ENCODE measurements at places on chromosomes 7 and 10. TPM values are rescaled to one million over a fixed set of nuclear protein-coding genes. Genes with fewer than 3 reads are reported as not detected.

The DNAH11 gene
- total RNA-seq = 4.9 TPM

The TSPAN12 gene
- 3.5 TPM for total RNA-seq

The ASZ1 gene
- not detected for total RNA-seq

The CPA4 gene
- 0.99 TPM for total RNA-seq

The GFRA1 gene
- total RNA-seq = 5.0 TPM

The NME8 gene
- 1.0 TPM for total RNA-seq

The SPAG6 gene
- 0.24 TPM for total RNA-seq

The ITGB8 gene
- total RNA-seq = 2.3 TPM

The SUMF2 gene
- total RNA-seq = 91.7 TPM

The SEMA3A gene
- 1.0 TPM for total RNA-seq

The DKK1 gene
- 0.24 TPM for total RNA-seq

The RAMP3 gene
- 5.2 TPM for total RNA-seq

The SKAP2 gene
- total RNA-seq = 9.8 TPM

The ANKRD1 gene
- 2.0 TPM for total RNA-seq

The OSBPL3 gene
- total RNA-seq = 9.1 TPM

The SPDYE5 gene
- 0.05 TPM for total RNA-seq

The CYP3A7 gene
- total RNA-seq = 0.99 TPM

The NACAD gene
- total RNA-seq = 0.14 TPM

The CD36 gene
- total RNA-seq = 42.8 TPM

The ADRA2A gene
- 0.09 TPM for total RNA-seq

The ZNF853 gene
- total RNA-seq = 2.8 TPM

All from thymus (tissue), 14 donors.